ENCODE measurements at places on chromosomes 2 and 18. TPM values are rescaled to one million over a fixed set of nuclear protein-coding genes. Genes with fewer than 3 reads are reported as not detected.

Gene PLCD4
- 1.2 TPM for total RNA-seq

Gene INO80C
- 8.5 TPM for total RNA-seq

DNA sequence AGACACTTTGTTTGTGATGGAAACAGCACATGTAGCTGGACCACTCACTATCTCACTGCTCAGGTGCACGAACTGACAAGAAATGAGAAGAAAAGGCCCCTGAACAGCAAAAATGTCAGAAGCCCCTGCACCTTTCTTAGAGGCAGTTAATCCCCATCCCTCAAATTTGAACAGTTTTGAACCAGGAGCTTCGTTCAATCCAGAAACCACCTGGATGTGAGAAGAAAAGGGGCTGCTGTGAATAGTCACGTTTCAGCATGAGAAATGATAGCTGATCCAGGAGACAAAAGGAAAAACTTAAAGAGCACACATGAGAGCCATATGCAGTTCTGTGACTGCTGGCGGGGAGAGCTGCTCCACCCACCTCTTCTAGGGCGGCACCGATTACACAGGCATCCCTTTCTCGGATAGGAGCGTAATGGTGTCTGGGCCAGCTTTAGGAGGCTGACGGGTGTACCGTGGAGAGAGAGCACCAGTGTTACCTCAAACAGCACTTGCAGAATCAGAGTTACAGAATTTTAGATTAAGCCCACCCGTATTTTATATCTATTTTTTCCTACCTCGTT lies 117.0 kb upstream of the EML6 start:
- DNase-seq: no peak

DNA sequence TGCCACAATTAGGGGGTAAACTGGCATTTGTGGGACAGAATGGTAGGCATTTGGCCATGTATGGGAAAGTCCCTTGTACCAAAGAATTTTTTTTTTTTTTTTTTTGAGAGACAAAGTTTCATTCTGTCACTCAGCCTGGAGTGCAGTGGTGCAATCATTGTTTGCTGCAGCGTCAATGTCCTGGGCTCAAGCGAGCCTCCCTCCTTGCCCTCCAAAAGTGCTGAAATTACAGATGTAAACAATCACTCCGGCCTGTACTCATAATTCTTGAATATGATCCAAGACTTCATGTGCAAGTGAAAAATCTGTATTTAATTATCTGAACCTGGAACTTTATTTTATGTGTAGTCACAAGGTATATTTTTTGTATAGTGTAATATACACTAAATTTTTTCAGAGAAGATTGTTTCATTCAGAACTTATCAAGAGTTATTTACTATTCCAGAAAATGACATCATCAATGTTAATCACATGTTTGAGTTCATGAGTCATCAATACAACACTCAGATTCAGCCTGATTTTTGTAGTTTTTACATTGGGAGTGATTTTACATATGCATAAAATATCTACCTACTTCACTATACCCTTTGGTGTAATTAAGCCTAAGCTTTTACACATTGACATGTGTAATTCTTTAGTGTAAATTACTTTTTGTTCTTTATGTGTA lies 138.7 kb upstream of the L3MBTL4 start:
- no peak for DNase-seq

DNA sequence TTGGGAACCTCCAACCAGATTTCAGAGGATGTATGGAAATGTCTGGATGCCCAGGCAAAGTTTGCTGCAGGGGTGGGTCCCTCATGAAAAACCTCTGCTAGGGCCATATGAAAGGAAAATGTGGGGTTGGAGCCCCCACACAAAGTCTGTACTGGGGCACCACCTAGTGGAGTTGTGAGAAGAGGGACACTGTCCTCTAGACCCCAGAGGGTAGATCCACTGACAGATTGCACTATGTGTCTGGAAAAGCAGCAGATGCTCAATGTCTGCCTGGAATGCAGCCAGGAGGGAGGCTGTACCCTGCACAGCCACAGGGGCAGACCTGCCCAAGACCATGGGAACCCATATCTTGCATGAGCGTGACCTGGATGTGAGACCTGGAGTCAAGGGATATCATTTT lies 573.7 kb upstream of the NXPH2 start:
- no peak for DNase-seq

DNA sequence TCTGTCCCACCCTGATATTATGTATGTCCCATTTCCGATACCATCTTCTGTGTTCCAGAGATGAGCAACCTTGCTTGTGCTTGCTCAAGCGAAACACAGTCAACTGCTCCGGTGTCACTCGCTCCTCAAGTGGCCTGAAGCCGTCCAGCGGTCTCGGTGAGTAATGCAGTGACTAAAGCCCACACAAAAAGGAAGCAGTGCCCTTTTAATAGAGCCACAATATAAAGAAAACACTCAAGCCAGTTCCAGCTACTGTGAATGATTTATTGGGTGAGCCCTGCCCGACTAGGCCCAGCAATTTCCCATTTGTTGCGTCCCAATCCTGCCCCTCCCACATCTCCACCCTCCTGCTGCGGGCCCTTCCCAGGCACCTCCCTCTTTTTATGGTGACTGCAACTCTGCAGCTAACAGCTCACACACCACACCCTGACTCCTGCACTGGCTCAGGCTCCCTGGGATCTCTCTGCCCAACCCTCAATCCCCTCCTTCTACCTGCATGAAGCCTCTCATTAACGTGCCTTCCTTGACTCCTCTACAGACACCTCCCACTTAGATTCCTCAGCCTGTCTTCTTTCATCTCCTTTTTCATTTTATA lies 44.2 kb upstream of the DSC1 start:
- DNase-seq: peak; percentile 11

DNA sequence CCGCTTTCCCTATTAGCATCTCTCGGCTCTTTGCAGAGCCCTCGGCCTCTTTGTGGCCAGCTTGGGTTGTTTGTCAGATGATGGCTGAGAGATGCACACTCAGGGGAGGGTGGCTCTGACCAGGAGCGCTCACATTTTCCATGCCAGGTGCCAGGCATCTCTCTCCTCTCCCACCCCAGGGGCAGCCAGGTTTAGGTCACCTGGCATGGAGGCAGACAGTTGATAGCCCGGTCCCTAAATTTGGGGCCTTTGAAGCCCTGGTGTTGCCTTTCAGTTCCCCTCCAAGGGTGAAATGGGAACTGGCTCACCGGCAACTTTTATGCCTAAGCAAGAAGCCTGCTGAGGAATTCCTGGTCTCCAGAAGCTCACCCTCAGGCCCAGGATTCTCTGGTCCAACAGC lies 19.1 kb downstream of the LBH start:
- no peak for DNase-seq

DNA sequence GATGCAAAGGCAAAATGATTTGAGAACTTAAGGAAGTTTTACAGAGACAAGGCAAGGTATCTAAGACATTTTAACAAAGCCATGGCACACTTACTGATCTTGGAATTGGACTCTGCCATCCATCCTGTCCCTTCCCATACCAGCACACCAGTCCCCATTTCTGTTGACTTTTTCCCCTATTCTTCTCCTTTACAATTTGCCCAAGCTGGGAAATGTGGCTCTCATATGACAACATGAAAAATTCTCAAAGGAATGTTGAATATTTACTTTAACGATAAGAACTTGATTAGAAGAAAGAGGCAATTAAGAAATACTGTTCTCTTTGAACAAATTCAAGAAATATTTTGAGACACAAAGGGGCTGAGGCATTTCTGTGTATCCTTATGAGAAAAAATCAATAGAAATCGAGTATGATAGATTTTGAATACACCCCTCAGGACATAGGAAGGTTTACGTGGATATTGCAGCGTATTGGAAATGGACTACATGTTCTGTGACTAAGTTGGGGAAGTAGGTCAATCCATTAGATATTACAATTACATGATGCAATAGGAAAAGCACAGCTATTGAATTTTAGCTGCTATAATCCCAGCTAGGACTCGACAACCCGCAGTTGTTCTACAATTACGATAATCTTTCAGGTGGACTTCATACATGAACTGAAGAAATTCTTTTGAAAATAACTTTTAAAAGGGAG lies 201.6 kb downstream of the TRIB2 start:
- DNase-seq: no peak

DNA sequence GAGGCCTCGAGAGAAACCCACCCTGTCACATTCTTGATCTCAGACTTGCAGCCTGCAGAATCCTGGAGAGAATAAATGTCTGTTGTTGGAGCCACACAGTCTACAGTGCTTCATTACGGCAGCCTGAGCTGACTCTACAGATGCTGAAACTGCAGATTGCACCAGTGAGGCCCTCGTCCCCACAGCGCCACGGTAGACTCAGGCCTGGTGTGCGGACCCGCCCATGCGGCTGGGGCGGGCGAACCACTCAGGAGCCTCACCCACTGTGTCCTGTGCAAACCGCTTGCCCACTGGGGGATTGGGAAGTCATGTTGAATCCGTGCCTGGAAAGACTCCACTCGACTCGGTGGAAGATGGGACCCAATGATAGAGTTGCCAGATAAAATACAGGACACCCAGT lies 125.2 kb upstream of the COPS8 start:
- no peak for DNase-seq

DNA sequence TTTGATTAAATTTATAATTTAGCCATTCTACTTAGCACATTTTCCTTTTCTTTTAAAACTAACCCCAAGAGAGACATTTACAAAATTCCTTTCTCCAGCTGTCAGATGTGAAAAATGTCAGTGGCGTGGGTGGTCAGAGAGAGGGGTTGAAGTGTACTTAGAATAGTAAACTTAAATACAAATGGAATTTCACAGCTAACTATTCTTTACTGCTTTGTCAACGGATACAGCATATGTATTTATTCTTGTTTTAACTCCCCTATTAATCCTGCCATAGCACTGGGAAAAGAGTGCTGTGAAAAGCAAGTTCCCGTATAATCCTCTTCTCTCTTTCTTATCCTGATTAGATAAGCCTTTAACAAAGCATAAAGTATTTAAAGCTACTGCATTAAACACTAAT lies 191.4 kb upstream of the CHAC2 start:
- DNase-seq: no peak

DNA sequence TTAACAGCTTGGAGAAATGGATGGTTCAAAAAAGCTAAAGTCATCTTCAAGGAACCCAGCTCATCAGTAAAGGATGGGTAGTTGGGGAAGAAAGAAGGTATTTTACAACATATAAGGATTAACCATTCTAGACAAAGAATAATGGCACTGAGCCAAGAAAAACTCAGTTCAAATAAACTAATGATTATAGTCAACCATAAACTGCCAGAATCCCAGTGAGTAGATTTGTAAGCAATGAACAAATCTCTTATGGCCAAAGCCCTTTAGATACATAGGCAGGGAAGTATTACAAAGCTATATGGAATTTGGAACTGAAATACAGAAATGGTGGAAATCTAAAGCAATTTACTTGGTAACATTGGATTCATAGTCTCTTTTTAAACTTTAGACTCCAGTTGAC lies 92.4 kb upstream of the ZFP36L2 start:
- DNase-seq: no peak

- peak; percentile 49 for DNase-seq
These were observed 19.6 kb upstream of the SERPINB11 start for GRCh38 chr18:63683152-63683551.

- no peak for DNase-seq
These were observed 105.6 kb upstream of the NABP1 start for GRCh38 chr2:191572319-191572718.

All from MG63 (cell line).